ENCODE measurements at places on chromosomes 6 and 20. TPM values are rescaled to one million over a fixed set of nuclear protein-coding genes. Genes with fewer than 3 reads are reported as not detected.

IPCEF1 gene
- total RNA-seq = under 0.01 TPM

FAXC gene
- total RNA-seq = 1.9 TPM

ARG1 gene
- total RNA-seq = not detected

DDO gene
- total RNA-seq = 0.18 TPM

ANKRD6 gene
- 0.28 TPM for total RNA-seq

RRAGD gene
- not detected for total RNA-seq

TRDN gene
- not detected for total RNA-seq

- no peak for DNase-seq
- H3K36me3 ChIP-seq = no peaks in the 10 kb centered on the region
- H3K27me3 ChIP-seq = no peaks in the 10 kb centered on the region
- H3K27ac ChIP-seq = no peak overlapping the region
These were observed 201.4 kb upstream of the HDDC2 start for GRCh38 chr6:125503181-125503580.

- peak within 1 kb of the TSS; percentile 96 for H3K4me3 ChIP-seq
- peaks cover 4% of the 10 kb centered on the region for H3K4me1 ChIP-seq
- no peaks in the 10 kb centered on the region for H3K27me3 ChIP-seq
- H3K27ac ChIP-seq = peak within 1 kb of the TSS; percentile 68
These were observed at the start of gene PABPC1L for GRCh38 chr20:44909872-44910689. Gene PABPC1L (plus strand): TSS chr20:44910060. CDS start chr20:44910144, 84 bp downstream.

- H3K27ac ChIP-seq = no peak overlapping the region
- no peaks in the 10 kb centered on the region for H3K36me3 ChIP-seq
- H3K4me1 ChIP-seq = no peaks in the 10 kb centered on the region
- no peak overlapping the region for H3K4me3 ChIP-seq
- no peaks in the 10 kb centered on the region for H3K27me3 ChIP-seq
These were observed 57.8 kb upstream of the NKAIN2 start for GRCh38 chr6:123745895-123746294.

GRCh38 chr6:122709922-122710512 is 69.5 kb upstream of the FABP7 start:
- no peak overlapping the region for H3K27ac ChIP-seq
- DNase-seq = no peak
- no peak overlapping the region for H3K4me3 ChIP-seq
- no peaks in the 10 kb centered on the region for H3K4me1 ChIP-seq

DNA sequence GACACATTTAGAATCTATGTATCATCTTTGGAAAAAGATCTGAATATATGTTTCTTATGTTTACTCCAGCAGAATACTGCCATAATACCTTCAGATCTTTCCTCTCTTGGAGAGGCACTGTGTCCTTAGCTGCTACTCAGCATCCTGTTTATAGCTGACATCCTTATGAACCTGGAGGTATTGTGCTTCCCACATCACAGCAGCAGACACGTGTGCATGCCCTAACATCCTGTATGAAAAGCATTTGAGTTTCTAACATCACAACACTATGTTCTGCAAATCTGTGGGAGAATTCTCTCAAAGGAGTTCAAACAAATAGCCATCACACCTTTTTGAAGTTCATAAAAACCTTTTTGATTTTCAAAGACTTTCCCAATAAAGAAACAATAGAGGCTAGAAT is 216.0 kb downstream of the GJA1 start:
- H3K4me1 ChIP-seq = peaks cover 6% of the 10 kb centered on the region
- H3K4me3 ChIP-seq = no peak overlapping the region
- peak; percentile 59 for DNase-seq
- H3K36me3 ChIP-seq = no peaks in the 10 kb centered on the region
- H3K27me3 ChIP-seq = no peaks in the 10 kb centered on the region

DNA sequence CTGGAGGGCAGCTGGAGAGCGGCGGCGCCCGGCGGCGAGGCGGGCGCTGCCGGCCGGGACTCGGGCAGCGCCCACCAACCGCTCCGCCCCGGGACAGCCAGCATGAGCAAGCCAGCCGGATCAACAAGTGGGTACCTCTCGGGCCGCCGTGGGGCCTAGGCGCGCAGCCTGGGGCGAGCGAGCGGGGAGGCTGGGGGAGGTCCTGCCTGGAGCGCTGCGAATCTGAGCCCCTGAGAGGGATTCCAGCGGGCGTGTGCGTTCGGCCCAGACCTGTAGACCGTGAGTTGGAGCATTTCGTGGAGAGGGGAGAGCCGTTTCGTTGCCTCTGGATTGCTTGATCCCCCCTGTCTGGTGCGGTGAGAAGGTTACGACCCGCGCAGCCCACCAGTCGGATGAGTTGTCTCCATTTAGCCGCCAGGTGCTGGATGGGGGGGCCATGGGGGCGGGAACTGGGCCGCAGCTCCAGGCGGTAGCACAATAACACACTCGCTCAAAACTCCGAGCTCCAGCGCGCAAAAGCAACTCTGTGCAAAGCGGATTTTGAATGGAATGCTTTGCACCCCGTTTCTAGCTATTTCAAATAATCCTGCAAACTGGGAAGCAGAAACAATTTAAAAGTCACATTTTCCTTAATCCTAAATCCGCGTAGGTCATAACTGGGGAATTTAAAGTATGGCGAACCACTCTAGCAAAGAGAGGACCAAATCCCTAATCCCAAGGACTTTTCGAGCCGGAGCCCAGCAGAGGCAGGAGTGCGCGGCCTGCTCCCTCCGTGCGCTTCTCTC is 1.0 kb downstream of the NR2E1 start:
- peaks cover 100% of the 10 kb centered on the region for H3K27me3 ChIP-seq
- no peaks in the 10 kb centered on the region for H3K4me1 ChIP-seq
- no peaks in the 10 kb centered on the region for H3K36me3 ChIP-seq
- no peak overlapping the region for H3K4me3 ChIP-seq
- no peak for DNase-seq
- H3K27ac ChIP-seq = no peak overlapping the region

DNA sequence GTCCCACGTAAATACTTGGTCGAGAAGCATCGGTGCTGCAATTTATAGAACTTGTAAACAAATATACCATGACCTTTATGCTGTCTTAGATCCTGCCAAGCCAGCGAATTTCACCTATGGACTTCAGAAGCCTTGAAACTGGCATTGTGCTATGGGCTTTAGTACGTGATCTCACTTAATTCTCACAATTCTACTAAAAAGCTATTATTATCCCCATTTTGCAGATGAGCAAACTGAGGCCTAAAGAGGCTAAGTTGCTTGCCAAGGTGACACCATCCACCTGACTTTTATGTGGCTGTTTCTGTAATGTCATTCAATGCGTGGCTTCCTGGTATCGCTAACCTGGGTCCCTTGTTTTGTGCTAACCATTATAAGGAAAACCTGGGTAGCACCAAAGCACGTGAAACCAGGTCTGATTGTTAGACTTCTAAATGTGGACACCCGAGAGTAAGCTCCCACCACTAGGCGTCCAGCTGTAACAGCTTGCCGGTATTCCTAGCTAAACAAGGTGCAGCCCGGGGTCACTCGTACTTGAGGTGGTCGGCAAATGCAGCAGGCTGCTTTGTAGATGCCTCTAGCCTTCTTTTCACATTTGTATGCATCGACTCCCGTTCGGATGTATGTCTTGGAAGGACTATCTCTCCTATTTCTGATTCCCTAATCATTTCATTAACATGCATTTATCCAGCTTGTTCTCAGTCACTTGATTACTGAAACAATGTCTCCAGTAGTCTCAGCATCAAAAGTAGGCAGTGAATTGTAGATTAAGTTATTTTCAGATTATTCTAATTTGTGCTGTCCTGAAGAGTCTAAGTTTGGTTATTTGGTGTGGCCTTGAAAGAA is 1.1 kb downstream of the SYNJ2 start:
- H3K4me1 ChIP-seq = peaks cover 31% of the 10 kb centered on the region
- H3K4me3 ChIP-seq = peak overlapping the region; percentile 73
- peaks cover 1% of the 10 kb centered on the region for H3K36me3 ChIP-seq
- no peaks in the 10 kb centered on the region for H3K27me3 ChIP-seq
- peak; percentile 54 for DNase-seq

- peaks cover 5% of the 10 kb centered on the region for H3K27me3 ChIP-seq
- H3K4me3 ChIP-seq = no peak overlapping the region
- no peaks in the 10 kb centered on the region for H3K36me3 ChIP-seq
- no peaks in the 10 kb centered on the region for H3K4me1 ChIP-seq
- no peak for DNase-seq
- H3K27ac ChIP-seq = no peak overlapping the region
These were observed 97.8 kb downstream of the TNFAIP3 start for GRCh38 chr6:137964876-137965275.
